ENCODE measurements at places on chromosomes 3 and 15.

DNA sequence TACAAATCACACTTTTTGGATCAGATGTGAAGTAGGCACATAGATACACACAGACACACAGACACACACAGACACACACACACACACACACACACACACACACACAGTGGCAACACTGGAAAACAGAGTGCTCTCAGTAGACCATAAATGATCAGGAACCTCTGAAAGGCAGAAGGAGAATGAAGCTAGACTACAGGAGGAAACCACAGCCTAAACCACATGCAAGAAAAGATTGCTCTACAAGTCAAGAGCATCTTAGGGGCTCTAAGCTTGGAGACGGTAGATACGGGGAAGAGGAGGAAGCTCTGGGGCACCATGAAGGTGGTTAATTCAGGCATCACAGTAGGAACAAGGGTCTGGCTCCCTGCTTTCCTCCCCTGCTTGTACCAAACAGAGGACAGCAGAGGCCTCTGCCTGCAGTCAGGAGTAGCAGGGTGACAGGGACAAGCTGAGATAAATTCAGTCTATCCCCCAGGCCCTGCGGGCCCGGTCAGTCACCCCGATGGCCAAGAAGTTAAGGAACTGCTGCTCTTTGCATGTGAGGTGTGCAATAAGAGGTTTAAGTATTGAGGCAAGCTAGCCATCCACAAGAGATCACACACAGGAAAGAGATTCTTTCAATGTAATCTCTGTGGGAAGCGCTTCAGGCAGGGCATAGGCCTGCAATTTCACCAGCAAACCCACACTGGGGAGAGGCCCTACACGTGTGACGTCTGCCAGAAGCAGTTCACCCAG lies 23.5 kb upstream of the ARPIN start:
- DNase-seq, result no peak

- no peak for DNase-seq
These were observed 8.9 kb downstream of the CMTM6 start for GRCh38 chr3:32493437-32494414.

DNA sequence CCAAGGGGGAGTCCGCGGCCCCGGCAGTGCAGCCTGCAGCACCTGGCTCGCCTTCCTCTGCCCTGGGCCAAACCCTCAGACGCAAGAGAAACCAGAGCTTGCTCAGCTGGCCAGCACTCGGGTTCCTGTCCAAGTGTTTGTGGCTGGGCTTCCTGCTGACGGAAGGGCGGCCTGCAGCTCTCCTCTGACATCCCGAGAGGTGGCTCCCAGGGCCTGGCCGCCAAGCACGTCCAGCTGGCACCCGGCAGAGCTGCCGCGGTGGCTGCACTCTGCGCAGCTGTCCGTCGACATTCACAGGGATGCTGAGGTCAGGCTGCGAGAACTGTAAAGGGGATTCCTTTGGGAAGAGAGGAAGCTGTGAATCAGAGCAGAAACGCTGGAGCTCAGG lies 85.6 kb downstream of the CPN2 start:
- DNase-seq, result no peak

- DNase-seq, result no peak
These were observed 427.5 kb upstream of the ALCAM start for GRCh38 chr3:104939196-104939595.

- DNase-seq, result no peak
These were observed 35.3 kb upstream of the B3GNT5 start for GRCh38 chr3:183217548-183218332.

GRCh38 chr3:145209561-145209960 lies 951.4 kb downstream of the PLOD2 start:
- DNase-seq, result no peak

DNA sequence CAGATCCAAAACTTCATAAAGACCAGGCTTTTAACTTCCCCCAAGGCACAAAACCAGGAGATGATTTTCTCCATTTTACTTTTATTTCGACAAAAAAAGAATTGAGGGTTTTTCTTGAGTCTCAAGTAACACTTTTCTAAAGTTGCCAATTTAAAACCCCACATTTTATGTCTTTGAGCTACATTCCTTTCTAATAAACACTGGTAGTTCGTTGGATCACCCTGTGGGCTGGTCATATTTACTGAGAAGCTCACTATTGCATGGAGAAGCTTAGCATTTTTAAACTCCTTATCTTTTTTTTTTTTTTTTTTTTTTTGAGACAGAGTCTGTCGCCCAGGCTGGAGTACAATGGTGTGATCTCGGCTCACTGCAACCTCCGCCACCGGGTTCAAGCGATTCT lies 255.1 kb upstream of the TPM1 start:
- DNase-seq, result no peak

DNA sequence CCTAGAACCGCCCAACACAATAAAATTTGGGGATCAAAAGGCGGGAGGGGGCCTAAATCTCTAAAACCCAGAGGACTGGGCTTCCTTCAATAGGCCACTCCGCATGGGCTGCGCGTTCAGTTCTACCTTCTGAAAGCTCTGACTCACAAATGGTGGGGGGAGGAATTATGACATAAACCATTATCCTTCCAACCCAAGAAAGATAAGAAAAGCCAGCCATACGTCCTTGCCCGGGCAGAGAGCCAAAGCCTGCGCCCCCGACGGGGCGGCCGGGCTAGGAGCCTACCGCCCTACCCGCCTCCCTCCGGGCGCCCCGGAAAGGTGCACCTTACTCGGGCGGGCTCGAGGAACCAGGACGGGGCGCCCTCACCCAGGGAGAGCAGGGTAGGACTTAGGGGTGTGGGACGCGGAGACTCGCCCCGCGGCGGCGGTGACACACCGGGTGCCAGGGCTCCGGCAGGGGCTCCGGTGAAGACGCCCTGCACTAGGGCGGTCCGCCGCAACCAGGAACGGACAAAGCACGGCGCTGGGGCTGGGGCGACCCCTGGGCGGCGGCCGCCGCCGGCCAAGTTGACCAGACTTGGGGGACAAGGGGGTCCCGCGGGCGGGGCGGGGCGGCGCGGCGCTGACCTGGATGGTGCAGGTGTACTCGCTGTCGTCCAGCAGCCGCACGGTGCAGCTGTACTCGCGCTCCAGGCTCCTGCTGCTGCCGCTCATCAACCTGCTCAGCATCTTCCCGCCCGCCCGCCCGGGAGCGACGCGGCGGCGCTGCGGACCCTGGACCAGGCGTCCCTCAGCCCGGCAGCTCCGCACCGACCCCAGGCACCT lies 534 bp downstream of the FRMD5 start:
- DNase-seq, result peak; percentile 54

- no peak for DNase-seq
These were observed 369.8 kb downstream of the SV2B start for GRCh38 chr15:91469632-91470567.

DNA sequence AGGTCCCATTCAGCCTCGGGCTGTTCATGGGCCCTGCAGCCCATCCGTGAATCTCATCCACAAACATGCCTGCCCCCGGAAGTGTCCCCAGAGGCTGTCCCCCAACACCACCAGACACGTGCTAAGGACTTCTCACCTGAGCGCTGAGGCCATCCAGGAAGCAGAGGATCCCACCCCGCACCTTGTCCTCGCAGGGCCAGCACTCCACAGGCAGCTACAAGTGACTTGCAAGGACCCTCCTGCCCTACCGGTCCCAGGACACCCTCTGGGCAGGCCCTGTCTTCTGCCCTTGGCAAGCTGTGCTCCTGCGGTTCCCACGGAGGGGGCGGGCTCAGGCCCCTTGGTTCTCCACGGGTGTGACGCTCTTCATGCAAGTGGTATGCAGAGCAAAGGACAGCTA lies 146.0 kb downstream of the NUP210 start:
- no peak for DNase-seq

- no peak for DNase-seq
These were observed 2.8 kb downstream of the GPD1L start for GRCh38 chr3:32109256-32109655.

DNA sequence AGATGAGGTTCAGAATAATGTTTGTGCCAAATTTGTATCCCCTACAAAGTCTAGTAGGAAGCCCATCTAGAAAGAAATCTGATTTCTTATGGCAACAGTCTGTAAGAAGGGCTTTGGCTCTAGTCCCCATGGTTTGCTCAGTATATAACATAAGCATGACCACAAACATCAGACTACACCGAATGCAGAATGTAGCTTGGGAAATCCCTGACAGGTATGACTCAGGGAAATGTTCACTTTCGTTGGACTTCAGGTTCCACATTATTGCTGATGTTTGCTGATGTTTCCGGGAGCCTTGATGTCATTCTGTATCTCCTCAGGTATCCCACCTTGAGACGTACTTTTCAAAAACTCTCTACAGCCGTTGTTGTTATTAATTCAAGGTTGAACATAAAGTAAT lies 304.4 kb upstream of the TGFBR2 start:
- DNase-seq, result no peak

- DNase-seq, result no peak
These were observed 392.8 kb upstream of the LRRC3B start for GRCh38 chr3:26229801-26230200.

- no peak for DNase-seq
These were observed 66.4 kb downstream of the PRTG start for GRCh38 chr15:55676507-55676906.

GRCh38 chr3:153354641-153355040 lies 192.6 kb downstream of the RAP2B start:
- no peak for DNase-seq

GRCh38 chr15:80974914-80975313 lies 14.7 kb downstream of the MESD start:
- DNase-seq, result no peak

DNA sequence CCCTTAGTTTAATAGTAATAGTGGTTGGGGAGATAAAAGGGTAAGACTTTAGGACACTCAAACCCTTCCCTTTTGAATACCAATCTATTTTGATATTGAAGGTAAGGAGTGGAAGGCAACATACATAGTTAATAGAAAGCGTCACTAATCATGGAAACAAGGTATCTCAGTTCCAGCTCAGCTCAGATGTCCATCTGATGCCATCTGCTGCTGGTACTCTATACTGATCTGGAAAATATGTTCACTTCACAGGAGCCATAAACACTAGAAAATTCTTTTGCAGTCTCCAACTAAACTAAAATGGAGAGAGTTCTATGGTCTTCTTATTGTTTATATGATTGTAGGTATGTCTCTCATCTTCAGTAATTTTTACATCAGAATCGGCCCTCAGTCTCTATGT lies 1777.1 kb downstream of the OTOL1 start:
- no peak for DNase-seq

- DNase-seq, result no peak
These were observed 33.4 kb downstream of the HRH1 start for GRCh38 chr3:11187681-11188080.

GRCh38 chr3:104392327-104392726 lies 974.4 kb upstream of the ALCAM start:
- no peak for DNase-seq

DNA sequence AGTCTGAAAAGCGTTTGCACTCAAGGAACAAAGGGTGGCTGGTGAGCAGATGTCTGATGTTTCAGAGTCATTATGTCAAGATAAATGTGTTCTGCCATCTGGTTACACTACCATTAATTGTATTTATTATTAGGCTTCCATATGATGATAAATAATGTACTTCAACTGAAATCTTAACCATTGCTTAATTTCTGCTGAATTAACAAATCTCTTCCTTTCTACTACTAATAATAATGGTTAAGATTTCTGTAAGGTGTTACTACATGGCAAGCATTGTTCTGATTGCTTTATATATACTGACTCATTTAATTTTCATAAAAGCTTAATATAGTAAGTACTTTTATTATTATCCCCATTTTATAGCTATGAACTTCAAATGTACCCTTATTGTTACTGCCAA lies 68.4 kb upstream of the GALNT15 start:
- DNase-seq, result no peak
